Activated CD4-positive, CD25-positive, alpha-beta regulatory T cell treated with anti-CD3 and anti-CD28 coated beads, Interleukin-2, amount 50 U/mL, for 24 hours (primary cell): ENCODE measurements at places on chromosomes 2 and 18.

GRCh38 chr2:211435331-211435730, 878.9 kb downstream of the CPS1 start:
- ATAC-seq: no peak

- no peak for ATAC-seq
Measured at GRCh38 chr2:129606496-129607270, 372.8 kb upstream of the RAB6C start.

GRCh38 chr18:23887493-23887892, 127.1 kb upstream of the TTC39C start:
- ATAC-seq: no peak

- ATAC-seq: no peak
Measured at GRCh38 chr2:161961061-161961460, 113.0 kb downstream of the DPP4 start.

GRCh38 chr2:73343992-73344391, 41.6 kb upstream of the ALMS1 start:
- ATAC-seq: no peak

DNA sequence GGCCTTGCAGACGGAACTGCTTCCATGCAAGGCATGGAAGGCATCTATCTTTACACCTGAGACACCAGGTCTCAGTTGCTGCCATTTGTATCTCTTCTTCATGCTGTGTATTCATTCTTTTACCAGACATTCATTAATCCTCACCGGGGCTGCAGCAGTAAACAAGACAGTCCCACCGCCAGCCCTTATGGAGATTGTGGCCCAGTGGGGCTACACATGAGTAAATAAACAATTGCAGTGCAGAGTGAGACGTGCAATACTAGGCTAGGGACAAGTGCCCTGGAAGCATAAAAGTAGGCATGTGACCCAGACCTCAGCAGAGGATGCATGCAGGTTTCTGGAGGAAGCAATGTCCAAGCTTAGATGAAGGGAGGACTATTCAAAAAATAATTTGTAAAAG, 497.6 kb upstream of the KLHL29 start:
- ATAC-seq: no peak

- ATAC-seq: no peak
Measured at GRCh38 chr2:58073751-58074150, 27.1 kb downstream of the VRK2 start.

- no peak for ATAC-seq
Measured at GRCh38 chr2:220278022-220278421, 650.6 kb downstream of the SLC4A3 start.

- no peak for ATAC-seq
Measured at GRCh38 chr2:207501802-207502576, 27.8 kb upstream of the CREB1 start.
